NCI-H2171 treated with DMSO at 0.1 percent for 48 hours (cell line): ENCODE measurements at places on chromosomes 5 and 9.
A peak's percentile ranks its signal among the peaks of the same experiment; 100 is the strongest.

DNA sequence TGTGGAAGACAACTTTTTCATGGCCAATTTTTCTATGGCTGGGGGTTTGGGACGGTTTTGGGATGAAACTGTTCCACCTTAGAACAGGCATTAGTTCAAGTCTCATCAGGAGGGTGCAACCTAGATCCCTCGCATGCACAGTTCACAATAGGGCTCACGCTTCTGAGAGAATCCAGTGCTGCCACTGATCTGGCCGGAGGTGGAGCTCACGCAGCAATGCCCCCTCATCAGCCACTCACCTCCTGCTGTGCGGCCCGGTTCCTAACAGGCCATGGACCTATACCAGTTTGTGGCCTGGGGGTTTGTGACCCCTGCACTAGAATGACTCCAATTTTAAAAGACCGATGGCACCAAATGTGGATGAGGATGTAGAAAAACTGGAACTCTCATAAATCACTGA, 127.2 kb upstream of the IER5L start:
- DNase-seq = no peak

- peak; percentile 46 for DNase-seq
These were observed 28.1 kb downstream of the PTGES2 start for GRCh38 chr9:128099231-128099931.

GRCh38 chr5:165405340-165405739, 1899.9 kb downstream of the MAT2B start:
- no peak for DNase-seq

GRCh38 chr9:135790850-135791249, 88.9 kb downstream of the KCNT1 start:
- DNase-seq = no peak

DNA sequence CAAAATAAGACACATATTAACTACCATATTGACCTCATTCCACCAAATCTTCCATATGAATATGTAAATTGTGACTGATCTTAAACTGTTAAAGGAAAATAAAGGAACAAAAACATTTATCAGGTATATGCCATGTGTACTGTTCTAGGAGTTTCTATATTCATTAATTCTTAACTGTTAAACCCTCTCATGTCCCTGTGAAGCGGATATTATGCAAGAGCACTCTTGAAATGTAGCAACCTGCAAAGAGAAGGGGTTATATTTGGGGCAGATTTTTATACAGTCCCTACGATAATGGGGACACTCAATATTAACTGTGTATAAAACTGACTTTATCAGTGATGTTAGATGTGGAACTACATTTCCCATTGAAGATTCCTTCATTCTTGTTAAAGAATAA, 184.9 kb upstream of the OR13F1 start:
- DNase-seq = no peak

DNA sequence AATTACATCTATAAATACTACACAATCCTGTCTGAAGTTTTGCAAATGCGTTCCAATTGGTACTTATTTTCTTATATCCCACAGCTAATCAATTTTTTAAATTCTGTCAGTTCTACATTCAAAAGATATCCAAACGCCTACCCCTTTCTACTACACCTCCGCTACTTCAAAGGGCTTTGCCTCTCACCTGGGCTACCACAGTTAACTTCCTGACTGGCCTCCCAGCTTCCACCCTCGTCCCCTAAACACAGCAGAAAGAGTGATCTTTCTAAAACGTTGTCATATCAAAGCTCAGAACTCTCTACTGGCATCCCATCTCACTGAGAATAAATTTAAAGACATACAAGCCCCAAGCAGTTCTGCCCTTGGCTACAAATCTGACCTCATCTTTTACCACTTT, 32.3 kb upstream of the NIPBL start:
- DNase-seq = no peak

GRCh38 chr5:53927668-53928247, 367.3 kb downstream of the NDUFS4 start:
- DNase-seq = no peak

DNA sequence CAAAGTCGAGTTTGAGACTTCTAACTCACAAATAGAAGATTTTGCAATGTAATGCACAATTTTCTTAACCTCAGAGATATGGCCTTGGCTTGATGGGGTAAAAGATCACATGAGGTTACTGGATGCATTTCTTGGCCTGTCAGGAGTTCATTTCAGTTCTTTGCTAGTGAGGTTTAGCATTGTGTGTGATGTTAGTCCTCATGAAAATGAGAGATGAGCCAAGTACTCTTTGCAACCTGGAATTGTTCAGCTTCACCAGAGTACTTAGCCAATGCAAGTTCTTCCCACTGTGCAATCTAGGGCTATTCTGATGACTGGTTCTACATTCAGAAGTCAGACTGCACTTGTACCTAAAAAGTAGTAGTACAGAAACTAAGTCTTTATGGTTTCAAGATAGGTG, 24.9 kb downstream of the GNAQ start:
- DNase-seq = no peak

DNA sequence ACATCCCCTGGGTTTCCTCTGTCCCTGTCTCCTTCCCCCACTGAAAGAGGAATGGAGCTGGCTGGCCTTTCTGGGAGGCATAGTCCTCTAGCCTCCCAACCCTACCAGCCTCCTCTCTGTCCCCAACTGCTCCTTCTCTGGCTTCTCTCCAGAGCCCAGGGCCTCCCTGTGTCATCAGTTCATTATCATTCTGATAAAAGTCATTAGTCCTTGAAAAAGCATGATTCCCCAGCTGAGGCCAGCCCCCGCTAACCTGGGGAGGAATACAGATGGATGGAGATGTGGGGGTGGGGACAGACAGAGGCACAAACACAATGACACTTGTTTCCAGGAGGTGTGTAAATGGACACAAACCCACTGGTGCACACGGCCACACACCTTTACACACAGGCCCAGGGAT, 73.6 kb upstream of the HSPA9 start:
- DNase-seq = no peak

DNA sequence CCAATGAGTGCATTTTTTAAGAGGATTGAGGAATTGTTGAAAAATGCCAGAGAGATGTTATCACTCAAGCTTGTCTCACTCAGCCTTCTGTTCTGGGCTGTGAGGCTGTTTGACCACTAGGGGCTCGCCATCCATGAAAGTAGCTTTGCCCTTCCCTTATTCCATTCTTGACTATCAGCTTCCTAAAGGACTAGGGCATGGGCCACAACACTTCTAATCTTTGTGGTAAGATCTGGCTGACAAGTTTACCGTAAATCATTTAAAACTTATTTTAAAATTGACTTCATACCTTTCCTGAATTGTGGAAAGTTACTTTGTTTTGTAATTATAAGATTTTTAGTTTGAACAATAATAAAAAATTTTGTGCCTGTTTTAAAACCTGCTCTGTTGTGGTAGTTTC, 49.5 kb downstream of the TJP2 start:
- peak; percentile 23 for DNase-seq

DNA sequence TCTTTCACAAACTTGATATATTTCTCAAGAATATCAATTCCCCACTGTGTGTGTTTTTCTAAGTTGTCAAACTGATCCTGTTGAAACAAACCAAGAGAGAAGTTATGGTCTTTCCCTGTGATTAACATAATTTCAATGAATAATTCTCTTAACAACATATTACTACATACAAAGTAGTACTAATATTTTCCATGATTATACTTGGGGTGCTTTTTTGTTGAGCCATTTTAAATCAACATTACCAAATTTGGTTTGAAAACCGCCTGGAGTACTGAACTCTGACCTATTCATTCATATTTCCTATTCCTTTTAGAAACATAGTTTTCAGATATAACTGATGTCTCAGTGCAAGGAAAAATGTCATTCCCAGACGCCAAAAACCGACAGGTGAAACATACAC, 48.1 kb downstream of the FNBP1 start:
- no peak for DNase-seq

DNA sequence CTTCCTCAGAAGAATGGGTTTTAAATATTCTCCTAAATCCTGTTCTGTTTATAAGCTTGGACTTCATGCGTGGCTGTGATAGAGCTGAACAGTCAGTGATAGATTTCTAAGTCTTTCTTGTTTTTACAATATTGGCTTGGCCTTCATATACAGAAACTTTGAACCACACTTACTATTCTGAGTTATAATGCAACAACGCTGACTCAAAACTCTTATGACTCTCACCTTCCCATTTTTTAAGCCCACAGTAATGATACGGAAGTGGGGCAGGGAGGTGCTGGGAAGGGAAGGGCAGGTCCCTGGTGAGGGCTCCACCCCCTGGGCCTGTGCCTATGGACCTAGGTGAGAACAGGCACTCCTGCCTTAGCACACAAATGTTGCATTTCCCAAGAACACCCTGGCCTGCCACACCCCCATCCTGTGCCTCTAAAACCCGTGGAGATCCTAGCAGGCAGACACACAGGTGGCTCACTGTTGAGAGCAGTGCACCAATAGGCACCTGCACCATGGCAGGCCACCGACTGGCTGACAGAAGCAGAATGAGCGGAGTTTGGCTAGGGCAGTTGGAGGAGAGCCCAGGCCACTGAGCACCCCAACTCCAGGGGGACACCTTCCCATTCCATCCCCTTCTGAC, 376.7 kb downstream of the GABRG2 start:
- DNase-seq = no peak

DNA sequence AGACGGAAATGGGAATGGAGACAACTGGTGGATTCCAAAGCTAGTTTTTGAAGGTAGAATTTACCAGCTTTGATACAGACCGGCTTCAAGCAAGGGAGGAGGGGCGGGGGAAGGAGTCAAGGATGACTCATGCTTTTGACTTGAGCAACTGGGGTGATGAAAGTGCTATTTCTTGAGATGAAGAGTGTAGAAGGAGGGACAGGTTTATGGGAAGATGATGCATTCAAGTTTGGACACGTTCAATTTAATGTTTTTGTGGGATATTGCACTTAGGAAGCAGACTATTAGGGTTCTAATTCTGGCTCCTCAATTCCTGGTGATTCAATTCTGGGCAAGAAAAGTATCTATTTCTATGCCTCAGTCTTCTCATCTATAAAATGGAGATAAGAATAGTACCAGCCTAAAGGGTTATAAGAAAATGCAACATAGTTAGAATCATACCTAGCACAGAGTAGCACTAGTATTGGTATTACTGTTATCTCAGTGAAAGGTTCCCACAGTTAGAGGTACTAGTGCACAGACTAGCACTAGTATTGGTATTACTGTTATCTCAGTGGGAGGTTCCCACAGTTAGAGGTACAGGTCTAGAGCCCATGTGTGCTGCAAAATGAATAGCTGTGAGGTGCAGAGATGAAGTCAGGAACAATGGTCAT, 4.6 kb downstream of the NIPAL4 start:
- no peak for DNase-seq

DNA sequence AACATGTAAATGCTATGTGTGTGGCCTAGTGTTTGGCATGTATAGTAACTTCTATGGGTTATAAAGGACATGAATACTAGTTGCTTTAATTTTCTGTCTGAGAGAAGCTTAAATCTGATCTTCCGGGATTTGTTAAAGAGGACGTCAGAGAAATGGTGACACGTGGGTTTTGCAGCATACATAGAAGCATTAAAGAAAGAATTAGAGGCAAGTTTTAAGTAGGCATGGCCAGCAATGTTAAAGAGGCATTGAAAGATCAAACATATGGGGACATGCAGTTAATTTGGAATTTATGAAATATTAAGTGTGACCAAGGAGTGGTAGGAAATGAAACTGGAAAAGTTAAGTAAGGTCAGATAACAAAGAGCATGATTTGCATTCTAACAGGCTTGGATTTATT, 311.4 kb upstream of the RIOK2 start:
- no peak for DNase-seq

GRCh38 chr9:131104016-131104740, 7.8 kb downstream of the AIF1L start:
- DNase-seq = peak; percentile 30

DNA sequence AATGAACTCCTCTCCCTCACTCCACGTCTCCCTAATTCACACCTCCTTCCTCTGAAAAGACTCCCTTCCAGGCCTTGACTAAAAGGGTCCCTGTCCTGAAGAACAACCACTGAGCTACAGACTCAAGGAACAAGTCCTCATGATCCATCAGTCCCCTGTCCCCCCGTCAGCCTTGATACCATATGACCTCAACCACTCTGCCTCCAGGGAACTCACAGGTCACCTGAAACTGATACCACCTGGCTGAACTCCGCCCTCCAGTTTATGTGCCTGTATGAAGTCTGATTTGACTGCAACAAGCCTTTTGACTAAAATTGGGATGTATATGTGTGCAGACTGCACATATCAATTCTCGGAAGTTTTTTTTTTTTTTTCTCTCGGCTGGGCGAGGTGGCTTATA, 88.7 kb downstream of the UGCG start:
- peak; percentile 14 for DNase-seq

- DNase-seq = peak; percentile 92
These were observed 613 bp downstream of the ZBTB5 start for GRCh38 chr9:37464426-37465248.

- no peak for DNase-seq
These were observed 109.1 kb upstream of the PTGER4 start for GRCh38 chr5:40570408-40571129.

DNA sequence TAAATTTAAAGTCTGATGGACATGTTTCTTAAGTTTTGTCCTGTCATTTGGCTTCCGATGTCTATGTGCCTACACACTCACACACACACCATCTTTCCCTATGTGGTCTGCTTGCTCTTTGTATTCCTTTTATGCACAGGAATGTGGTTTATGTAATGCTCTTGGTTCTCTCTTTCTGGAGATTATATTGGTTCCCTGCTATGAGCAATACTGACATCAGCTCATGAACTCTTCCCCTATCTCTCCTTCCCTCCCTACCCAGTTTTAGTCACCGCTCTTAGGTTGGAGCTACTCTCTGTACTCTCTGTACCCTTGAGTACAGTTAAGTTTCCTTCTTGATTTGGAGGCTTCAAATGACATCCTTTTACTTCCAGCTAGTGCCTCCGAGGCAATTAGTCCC, 77.9 kb upstream of the MVB12B start:
- DNase-seq = no peak

GRCh38 chr9:125943831-125944230, 196.7 kb downstream of the PBX3 start:
- DNase-seq = no peak

DNA sequence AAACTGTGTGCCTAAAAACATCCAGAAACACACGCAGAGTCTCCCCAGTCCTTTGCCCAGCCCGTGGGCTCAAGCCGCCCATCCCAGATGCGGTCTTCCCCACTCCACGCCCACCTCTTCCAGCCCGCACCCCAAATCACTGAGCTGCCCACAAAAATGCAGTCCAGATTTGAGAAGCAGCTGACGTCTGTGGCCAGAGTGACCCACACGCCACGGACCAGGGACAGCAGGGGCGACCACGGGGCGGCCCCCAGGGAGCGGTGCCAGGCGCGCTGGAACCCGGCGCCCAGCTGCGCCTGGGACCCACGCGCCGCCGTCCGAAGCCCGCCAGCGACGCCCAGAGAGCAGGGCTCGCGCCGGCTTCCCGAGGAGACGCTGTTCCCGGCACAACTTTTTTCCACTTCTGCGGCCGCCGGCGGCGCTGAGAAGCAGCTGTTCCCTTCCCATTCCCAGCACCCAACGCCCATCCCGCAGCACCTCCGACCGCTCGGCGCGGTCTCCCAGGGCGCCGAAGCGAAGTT, 674 bp downstream of the LHFPL2 start:
- peak; percentile 40 for DNase-seq

- no peak for DNase-seq
These were observed 3.2 kb upstream of the SMIM23 start for GRCh38 chr5:171782332-171782966.
